ENCODE measurements at places on chromosomes 2 and 18.

DNA sequence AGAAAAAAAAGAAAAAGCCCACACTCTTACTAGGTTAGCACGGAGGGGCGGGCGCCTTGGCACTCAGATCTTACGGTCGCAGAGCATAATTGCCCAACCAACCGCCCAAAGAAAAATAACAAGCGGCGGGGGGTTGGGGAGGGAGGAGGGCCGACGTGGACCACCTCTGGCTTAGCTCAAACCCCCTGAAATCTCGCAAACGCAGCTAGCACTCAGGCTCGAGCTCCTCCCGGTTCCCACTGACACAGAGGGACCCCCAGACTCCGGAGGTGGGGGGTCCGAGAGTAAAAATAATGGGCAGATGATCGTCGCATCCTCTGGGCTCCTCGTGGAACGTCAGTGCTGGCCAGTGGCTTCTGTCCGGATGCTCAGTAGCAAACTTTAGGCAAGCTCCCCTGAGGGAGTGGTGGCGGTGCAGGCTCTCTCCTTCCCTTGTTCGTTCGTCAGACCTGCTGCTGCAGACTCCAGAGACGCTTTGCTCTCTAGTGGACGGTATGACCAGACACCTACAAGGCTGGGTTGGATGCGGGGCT, 12.0 kb downstream of the CATIP start:
- DNase-seq = peak; percentile 33

DNA sequence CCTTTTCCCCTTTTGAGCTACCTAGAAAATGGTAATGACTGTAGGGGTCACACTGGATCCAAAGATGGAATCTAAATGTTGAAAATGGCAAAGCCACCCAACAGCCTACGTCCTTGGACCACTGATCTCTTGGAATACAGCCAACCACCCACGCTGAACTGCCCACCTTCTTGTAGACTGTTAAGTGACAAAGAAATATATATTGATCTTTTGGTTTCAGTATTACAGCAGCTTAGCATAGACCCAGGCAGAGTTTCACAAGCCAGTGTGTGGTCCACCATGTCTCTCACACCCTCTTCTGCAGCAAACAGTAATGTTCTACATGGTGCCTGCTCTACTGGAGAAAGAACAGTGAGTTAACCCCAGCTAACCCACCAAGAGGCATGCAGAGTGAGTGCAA, 20.2 kb downstream of the CACNB4 start:
- no peak for DNase-seq

DNA sequence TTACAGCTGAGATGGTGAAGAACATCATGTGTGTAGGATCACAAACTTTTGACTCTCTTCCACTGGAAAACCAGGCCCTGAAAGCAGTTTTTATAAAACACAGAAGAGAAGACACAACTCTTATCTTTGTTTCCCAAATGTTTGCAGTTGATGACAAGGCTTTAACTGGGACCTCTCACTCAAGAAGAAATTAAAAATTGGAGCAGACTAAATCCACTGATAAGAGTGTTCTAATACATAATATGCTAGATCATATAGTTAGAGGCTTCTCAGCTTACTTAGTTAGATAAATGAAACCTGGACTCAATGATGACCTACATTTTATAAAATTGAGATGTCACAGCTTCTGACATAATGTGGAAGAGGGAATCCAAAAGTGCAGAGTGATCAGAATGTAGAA, 158.3 kb upstream of the WDSUB1 start:
- no peak for DNase-seq

DNA sequence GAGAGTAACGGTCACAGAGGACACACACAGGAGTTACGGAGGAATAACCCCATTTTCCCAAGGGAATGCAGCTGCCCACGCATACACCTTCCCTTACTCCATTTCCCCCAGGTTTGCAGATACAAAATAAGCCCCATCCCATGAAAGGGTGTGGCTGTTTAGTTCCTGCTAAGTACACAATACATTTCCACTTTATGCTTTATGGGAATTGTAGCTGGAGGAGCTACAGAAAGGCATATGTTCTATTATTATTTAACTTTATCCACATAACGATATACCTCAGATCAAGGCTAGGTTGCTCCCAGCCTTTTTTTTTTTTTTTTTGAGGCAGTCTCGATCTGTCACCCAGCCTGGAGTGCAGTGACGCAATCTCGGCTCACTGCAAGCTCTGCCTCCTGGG, 22.7 kb upstream of the INO80D start:
- DNase-seq = no peak

GRCh38 chr18:25334588-25334987, 17.4 kb downstream of the ZNF521 start:
- DNase-seq = no peak

All from suppressor macrophage treated with lipopolysaccharide for 1 hour (primary cell).